ENCODE measurements at places on chromosomes 1 and 21.

DNA sequence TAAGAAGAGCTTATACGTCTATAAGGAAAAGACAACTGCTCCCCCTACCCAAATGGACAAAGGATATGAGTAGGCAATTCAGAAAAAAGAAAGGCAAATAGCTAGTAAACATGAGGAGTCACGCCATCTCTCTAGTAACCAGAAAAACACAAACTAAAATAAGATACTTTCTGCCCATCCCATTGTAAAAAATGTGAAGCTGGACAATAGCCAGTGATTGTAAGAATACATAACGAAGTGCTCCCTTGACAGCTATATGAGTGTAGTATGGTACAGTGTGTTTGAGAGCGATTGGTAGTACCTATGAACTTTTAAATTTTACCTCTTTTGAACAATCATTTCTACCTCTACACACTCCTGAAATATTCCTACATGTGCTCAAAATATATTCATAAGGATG is 7.5 kb upstream of the GJA8 start:
- DNase-seq = no peak

DNA sequence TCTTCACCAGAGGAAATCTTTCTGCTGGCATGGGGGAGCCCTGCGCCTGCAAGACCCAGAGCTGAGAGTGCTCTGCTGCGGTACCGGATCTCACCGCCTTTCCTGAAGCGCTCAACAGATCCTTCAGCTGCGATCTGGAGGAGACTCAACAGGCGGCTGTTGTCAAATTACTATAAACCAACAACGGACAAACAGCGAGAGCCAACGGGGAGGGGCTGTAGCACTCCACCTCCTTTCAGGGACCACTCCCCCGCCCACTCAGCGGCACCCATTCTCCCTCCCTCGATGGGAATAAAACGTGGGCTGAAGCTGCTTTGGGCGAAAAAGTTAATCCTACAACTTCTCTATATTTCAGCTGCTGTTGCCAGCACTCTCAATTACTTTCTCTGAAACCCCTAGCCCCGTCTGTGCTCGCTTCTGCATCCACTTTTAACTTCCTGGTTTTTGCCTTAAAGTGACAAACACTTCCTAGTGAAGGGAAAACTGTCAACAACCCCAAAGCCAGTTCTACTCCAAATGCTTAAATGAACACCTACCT is at the start of gene FMO5:
TSS of gene FMO5 (minus strand) at position 147 of the 538 bp plus-strand sequence. CDS start 310 bp downstream, outside the sequence.
- DNase-seq = peak; percentile 57

- DNase-seq = no peak
Observed at GRCh38 chr1:25672763-25673409, 56.3 kb downstream of the MAN1C1 start.

DNA sequence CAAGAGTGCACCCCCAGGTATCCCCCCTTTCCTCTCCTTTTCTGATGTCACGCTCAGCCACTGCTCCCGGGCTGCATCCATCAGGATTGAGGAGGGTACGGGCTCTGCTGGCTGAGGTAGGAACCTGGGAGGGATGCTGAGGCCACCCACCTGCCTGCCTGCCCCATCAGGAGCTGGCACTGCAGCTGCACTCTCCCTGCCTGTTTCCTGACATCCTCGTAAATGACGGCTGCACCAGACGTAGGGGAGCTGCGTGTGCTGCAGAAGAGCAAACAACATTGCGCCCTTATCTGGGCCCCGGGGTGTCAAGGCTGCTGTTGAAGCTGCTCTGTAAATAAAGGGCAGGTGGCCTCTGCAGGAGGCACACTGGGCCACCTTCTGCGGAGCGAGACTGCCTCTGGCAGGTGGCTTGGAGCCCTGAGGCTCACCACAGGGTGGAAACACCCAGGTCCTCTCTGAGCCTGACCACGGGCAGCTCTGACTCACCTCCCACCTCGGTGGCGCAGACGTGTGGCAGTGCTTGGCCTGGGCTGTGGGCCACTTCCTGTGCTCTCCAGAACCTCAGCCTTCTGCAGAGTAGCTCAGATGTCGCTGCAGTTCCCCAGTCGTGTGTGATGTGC is 30.9 kb downstream of the SNAP47 start:
- DNase-seq = no peak

DNA sequence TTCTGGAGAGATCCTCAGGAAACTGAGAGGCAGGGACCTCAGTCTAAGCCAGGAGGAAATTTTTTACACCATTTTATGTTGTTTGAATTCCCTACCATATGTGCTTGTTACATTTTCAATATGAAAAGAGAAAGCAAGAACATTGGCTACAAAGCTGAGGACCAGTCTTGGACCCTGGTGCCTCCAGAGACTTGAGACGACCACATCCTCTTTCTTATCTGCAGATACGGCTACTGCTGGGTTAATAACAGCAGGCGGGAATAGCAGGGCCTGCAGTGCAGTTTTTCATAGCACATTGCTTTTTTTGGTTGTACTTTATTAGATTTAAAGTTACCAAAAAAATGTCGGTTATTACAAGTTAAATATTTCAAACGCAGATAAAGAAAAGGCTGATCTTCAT is 3.9 kb downstream of the KDM4A start:
- no peak for DNase-seq

DNA sequence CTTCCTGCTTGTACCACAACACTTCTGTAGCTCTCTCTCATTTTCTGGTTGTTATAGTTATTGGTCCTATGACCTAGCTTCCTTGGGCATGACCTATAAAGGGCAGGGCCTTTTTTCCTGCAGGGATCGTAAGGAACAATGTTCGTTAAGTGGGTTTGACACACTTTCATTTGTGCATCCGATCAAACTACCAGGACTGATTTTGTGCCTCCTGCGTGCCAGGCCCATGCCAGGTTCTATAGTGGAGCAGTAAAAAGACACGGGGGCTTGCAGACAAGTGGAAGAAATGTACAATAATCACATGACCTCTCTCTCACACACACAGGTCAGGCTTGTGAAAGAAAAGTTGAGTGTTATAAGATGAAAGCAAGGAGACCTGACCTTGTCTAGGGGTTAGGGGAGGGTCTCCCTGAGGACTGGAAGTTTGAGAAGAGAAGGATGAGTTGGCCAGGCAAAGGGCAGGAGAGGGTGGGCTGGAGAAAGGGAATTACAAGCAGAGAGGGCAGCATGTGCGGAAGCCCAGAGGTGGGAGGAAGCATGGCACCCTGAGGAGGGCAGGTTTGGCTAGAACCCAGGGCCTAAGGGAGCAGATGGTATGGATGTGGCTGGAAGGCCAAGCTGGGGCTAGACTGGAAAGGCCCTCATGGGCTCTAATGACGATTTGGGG is 145.4 kb downstream of the GRIK3 start:
- DNase-seq = no peak

DNA sequence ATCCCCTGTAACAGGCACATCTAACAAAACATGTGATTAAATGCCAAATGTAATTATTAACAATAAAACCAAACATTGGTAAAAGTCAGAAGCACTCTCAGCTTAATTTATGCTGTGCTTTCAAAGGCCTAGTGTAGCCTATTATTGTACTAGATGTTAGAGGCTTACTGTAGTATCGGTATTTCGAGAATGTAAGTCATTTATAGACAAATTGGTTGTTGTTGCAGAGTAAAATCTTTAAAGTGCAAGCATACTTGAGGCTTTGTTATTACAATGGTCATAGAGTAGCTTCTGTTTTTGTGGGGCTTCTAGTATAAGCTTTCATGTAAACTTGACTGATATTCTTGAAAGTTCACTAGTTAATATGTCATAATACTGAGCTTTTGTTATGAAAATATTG is 965.8 kb downstream of the PLA2G4A start:
- DNase-seq = no peak

- DNase-seq = no peak
Observed at GRCh38 chr1:224430511-224431113, 4.0 kb downstream of the WDR26 start.

DNA sequence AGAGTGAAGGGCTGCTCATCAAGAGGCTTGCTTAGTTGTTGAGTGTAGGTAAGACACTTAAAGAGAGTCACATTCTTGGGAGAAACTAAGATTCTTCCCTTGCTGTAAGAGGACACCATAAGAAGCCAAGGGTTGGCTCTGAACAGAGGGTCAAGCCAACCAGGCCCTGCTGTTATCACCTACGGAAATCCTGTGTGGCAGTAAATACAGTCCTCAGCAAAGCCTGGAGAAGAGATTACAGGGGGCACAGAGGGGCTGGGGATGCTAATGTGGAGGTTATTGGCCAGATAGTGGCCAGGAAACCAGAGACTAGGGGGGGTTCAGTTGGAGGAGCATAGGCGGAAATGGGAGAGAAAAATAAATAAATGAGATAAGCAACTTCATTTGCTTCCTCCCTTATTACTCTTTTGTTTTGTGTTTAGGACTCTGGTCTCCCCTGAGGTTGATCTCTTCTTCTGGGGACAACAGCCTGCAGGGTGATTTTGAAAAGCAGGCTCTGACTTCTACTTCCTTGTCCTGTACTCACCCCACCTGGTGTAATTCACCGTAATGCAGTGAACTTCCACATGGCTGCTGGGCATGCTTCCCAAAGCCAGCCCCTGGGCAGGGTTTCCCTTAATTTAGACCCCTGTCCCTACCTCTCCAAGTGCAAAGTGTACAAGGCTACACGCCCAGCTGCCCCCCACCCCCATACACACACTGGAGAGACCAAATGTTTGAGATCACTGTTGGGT is 40.9 kb downstream of the MTARC1 start:
- no peak for DNase-seq

DNA sequence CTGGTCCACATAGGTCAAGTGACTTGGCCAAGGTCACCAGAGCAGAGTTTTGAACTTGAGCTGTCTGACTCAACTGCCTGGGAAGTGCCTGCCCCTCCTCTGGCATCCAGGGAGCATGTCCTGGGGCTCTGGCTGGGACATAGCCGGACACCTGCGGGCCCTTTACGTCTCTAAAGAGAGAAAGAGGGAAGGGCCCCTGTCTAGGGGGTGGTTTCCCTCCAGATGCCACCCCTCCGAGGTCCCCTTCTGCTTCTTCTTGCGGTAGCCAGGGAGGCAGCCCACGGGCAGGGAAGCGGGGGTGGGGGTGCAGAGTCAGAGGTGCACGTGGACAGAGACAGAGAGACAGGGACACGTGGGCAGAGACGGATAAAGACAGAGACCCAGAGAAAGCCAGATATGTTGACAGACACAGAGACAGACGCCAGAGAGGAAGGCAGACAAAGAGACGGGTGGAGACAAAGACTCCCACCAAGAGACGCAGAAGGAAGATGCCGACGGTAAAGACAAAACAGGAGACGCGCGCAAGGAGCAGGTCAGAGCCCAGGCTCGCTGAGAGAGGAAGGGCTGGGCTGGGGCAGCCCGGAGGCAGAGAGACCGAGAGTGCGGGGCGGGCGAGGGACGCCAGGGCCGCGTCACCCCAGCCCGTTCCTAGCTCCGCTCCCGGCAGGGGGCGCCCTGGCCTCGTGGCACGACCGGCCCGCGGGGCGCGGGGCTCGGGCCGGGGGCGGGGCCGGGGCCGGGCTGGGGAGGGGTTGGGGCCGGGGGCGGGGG is 458 bp upstream of the ALPL start:
- DNase-seq = peak; percentile 97

- no peak for DNase-seq
Observed at GRCh38 chr21:32122082-32122481, 156.8 kb downstream of the MIS18A start.

DNA sequence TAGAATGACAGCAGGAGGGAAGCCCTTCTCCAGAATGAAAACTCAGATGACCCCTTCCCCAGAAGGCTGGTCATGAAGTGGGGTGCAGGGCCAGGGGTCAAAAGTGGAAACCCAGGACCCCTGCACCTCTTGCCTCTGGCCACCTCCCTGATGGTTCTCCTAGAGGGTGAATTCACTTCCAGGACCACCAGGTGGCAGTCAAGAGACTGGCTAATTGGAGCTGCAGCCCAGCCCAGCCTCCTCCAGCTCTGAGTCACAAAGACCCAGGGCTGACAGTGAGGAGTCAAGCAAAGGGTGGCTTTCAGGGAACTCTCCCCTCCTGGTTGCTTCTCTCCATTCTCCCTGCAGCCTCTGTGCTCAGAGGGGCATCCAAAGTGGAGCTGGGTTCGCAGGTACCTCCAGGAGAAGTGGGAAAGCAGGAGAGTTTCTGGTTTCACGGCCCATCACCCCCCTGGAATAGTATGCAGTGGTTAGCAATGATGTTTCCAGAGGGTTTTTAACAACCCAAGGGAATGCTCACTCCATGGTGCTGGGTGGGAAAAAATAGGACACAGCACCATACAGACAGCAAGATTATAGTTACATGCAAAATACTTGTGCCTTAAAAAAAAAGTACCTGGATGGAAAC is 6.1 kb upstream of the EPHB2 start:
- peak; percentile 83 for DNase-seq

- no peak for DNase-seq
Observed at GRCh38 chr1:45891087-45891486, 87.7 kb downstream of the MAST2 start.

DNA sequence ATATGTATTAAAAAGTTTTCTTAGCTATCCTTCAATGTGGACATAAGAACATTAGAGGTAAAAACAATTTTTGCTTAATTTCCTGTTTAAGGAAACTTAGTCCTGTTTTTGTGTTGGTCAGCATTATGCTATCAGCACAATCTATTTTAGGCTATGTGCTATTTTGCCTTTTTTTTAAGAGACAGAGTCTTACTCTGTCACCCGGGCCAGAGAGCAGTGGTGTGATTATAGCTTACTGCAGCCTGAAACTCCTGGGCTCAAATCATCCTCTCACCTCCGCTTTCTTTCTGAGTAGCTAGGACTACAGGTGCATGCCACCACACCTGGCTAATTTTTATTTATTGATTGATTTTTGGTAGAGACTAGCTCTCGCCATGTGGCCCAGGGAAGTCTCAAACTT is 199.1 kb upstream of the TMPRSS15 start:
- no peak for DNase-seq

DNA sequence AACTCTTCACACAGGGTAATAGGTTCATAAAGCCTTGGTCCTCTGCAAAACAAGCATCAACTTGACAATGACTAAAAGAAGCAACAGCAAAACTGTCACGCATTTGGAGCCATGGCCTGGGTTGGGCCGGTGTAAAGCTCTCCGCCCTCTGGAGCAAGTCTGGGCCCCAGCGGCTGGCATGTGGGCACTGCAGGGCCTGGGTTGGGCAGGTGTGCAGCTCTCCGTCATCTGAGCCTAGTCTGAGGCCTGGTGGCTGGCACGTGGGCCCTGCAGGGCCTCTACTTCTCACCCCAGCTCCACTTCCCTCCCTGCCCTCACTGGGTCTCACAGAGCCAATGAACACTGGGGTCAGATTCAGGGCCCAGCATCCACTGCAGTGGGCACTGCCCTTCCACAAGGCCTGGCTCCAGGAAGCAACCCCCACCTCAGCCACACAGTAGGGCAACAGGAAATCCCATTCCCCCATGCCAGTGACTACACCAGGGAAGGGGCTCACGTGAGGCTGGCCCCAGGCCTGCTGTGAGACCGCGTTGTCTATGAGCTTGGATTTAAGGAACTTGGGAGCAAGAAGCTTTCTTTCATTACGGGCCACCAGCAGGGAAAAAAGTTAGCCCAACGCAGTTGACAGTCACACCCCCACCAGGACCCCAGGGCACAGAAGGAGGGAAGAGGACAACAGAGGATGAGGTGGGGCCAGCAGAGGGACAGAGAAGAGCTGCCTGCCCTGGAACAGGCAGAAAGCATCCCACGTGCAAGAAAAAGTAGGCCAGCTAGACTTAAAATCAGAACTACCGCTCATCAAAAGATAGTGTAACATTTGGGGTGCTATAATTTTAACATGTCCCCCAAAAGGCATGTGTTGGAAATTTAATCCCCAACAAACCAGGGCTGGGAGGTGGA is 52.7 kb downstream of the NPHP4 start:
- DNase-seq = no peak
